Stimulated activated naive CD4-positive, alpha-beta T cell (primary cell): ENCODE measurements at places on chromosomes 6 and 20.

DNA sequence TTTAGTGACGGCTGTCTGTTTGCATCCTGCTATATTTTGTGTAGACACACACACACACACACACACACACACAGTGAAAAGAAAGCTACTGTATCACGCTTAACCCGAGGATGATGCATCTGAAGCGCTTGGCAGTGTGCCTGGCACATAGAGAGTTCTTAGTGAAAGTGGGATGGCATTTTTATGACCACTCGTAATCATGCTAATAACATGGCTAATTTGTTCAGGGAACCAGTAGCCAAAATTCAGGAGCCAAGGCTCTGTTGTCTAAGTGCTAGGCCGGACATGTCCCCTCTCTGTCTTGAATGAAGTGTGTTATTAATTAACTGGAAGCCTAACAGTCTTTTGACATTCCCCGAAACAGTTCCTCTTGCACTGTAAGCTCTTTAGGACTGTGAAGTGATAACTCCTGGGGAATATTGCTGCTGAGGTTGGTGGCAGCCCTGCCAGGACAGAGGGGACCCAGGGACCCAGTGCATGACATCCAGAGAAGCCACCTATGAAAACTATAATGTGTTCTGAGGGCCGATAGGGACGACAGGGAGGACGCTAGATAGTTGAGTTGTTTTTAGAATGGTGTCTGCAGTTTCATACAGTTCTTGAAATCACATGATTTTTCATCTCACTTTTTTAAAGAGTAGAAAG lies 45.0 kb upstream of the IRF4 start:
- DNase-seq, result no peak

DNA sequence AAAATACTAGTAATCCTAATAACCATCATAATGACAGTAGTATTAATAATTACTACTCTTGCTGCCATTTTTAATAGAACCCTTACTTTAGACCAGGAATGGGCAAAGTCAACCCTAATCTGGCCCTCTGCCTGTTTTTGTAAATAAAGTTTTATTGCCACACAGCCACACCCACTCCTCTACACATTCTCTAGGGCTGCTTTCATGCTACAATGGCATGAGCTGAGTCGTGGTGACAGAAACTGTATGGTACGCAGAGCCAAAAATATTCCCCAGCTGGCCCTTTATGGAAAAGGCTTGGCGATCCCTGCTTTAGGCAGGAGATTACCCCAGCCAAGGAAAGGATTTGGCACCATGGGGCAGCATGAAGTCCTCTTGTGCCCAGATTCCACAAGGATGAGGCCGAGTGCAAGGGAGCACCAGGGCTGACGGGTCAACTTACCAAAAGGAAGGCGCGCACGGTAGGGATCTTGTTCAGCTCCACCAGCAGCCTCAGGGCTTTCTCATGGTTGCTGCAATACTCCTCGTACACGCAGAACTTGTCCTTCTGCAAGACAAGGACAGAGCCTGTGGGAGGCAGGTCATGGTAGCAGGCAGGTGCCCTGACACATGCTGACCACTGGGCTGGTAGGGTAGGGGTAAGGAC lies 93.6 kb downstream of the PREX1 start:
- DNase-seq, result no peak

DNA sequence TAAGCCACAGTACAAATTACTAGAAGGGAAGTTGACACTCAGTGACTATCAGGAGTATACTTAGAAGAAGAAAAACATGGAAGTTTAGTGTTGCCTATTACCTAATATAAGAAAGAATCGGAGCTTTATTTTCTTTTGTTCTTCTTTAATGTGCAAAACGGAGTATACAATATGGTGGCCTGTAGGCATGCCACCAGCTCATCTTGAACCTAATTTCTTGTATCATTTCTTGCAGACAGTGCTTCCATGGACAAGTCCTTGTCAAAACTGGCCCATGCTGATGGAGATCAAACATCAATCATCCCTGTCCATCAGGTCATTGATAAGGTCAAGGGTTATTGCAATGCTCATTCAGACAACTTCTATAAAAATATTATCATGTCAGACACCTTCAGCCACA lies 141.3 kb downstream of the ADGRG6 start:
- DNase-seq, result no peak

- DNase-seq, result no peak
These were observed 74.9 kb downstream of the SYNDIG1 start for GRCh38 chr20:24544371-24544770.

DNA sequence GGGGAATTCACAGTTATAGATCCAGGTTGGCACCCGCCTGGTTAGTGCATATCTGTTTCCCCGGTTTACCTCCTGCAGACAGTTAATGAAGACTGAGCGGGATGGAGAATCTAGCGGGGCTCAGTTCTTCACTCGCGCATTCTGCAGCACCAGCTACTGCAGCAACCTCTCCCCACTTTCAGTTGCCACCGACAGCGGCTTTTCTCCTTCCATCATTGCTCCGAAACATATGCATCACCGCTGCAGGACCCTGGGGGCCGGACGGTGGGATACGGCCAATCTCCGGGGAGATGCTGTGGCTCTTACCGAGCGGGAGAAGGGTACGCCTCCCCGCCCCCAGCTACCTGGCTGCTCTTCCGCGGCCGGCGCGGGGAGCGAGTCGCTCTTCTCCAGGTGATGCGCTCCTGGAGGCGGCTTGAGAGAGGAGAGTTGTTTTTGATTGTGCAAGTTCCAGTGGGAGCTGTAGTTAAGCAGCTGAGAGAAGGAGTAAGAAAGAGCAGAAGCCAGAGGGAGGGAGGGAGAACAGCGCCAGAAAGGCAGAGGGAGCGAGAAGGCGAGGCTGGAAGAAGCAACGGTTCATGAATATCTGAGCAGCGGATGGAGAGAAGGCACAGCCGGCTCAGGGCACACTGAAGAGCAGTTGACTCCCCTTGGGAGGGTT lies at the start of gene SGK1:
SGK1 (minus strand) TSS at position 642 of the 661 bp plus-strand sequence. CDS start 652 bp downstream, outside the sequence.
- no peak for DNase-seq

- no peak for DNase-seq
These were observed 1219.0 kb upstream of the EYS start for GRCh38 chr6:66926060-66926459.
